GM04503 (cell line): ENCODE measurements at places on chromosomes 1 and 21.
A peak's percentile ranks its signal among the peaks of the same experiment; 100 is the strongest.

DNA sequence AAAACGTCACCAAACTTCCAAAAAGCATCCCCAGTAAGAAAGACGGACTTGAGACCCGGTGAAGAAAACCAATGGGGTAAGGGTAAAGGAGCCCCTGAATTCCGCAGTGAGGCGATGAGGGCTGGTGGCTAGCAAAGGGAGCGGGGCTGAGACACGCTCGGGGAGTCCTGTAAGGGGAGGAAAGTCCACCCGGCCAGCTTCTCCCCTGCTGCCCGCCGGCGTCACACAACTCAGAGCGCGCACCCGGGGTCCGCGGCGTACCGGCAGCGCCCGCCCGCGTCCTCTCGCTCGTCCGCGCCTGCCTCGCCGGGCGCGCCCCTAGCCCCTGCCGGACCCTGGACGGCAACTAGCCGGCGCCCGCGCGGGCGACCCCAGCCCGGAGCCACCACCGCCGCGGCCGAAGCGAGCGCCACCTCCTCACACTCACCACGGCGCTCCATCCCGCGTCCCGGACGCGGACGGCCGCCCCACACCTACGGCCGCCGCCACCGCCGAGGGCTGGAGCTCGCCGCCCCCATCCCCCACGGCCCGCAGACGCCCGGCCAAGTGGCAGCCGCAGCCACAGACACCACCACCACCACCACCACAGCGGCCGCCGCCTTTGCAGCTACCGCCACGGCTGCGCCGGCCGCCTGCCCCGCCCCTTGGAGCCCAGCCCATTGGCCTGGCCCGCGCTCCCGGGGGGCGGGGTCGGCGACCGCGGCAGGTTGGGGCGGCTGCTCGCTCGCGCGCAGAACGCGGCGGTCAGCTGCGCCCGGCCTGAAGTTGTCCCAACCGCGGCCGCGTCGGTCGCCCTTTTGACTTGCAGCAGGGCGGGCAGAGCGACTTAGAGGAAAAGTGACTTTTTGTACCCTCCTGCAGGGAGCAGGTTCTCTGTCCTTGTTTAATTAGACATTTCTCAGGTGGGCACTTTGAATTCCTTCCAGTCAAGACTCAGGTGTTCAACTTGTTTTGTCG lies 10.0 kb upstream of the ARHGAP29 start:
- no peak for DNase-seq

- DNase-seq: no peak
Observed at GRCh38 chr21:41755258-41755933, 11.5 kb downstream of the RIPK4 start.

GRCh38 chr1:207069061-207069460 lies 16.0 kb downstream of the PFKFB2 start:
- no peak for DNase-seq

- peak; percentile 96 for DNase-seq
Observed at GRCh38 chr1:45913183-45913683, 109.8 kb downstream of the MAST2 start.

- DNase-seq: no peak
Observed at GRCh38 chr1:200518524-200518923, 102.0 kb downstream of the KIF14 start.

- no peak for DNase-seq
Observed at GRCh38 chr21:38349111-38349746, 92.4 kb downstream of the KCNJ15 start.

GRCh38 chr1:17834561-17835100 lies 79.5 kb downstream of the ACTL8 start:
- no peak for DNase-seq

DNA sequence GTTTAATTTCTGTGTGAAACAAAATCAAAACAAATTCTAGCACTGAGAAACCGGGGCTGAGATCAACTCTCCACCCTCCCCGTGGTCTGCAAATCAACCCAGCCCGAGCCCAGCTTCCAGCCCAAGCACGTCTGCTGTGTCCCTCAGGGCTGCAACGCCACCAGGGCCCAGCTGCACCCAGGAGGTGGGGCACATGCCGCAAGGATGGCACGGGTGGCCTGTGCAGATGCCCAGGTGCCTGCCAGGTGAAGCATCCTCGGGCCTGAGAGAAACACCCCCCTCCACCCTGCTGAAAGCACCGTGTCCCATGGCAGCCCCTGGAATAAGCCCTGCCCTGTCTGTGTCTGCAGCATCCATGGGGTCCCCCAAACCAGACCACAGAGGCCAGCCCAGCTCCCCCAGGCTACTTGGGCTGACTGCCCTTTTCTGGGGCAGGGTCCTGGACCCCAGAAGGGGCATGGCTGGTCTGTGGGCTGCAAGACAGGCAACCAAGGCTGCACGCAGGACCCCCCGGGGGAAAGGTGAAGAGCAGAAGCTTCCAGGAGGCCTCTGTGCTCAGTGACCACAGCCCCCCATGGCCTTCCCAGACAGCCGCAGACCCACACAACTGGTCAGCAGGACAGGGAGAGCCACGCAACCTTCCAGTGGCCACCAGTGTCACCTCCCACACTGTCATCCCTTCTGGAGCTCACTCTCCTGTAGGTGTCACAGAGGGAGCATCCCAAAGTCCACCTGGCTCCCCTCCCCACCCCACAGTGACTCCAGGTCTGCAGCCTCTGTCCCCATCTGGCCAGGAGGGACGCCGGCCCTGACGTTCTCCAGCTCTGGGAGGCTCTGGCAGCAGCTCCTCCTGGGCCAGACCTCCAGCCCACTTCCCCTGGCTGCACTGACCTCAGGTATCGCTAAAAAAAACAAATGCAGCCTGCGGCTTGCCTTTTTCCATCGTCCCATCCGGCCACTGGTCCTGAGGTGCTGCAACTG lies 7.7 kb downstream of the WNT9A start:
- DNase-seq: no peak

DNA sequence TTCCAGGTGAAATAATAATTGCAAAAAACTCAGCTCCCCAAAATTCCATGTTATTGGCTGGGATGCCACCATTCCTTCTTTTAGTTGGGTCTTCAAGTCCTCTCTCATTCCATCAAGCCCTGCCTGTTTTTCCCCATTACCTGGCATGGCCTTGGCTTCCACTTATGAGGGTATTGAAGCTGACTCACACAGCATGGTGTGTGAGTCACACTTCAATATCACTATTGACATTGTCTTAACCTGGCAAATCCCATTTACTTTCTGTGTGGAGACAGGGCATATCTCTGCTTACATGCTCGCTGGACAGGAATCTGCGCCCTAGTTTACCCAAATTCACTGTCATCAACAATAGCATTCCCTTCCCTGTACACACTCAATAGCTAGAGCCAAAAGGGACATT lies 1806.8 kb downstream of the BRINP3 start:
- DNase-seq: no peak

DNA sequence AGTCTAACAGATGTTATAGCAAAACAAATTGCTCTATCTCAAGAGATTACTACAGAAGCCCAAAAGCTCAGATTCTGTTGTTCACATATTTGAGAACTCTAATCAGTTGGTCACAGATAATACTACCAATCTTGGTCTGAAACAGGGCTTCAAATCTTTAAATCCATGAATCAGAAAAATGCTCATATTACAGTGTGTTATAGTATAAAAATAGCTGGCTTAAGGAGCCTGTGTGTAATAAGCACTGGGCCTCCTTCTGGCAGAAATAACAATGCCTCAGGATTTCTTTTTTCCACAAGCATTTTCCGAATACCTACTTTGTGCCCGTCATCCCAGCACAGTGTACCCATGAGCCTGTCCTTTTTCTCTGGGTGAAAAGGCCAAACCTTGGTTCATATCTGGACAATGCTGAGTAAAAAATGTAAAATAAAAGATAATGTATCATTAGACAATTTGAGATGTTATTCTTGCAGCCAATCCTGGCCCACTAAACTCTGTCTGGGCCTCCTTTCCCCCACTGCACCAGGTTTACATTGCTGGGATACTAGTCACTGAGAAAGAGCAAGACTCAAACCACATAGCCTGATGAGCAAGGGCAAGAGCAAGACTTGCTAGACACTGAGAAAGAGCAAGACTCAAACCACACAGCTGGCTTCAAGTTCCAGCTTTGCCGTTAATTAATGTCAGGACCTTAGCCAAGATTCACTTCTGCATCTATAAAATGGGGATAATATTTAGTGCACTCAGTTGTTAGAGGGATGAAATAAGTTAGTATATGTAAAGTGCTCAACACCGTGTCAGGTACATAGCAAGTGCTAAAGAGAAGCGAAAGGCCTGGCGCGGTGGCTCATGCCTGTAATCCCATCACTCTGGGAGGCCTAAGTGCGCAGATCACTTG lies 17.0 kb upstream of the ADAR start:
- peak; percentile 74 for DNase-seq

- no peak for DNase-seq
Observed at GRCh38 chr1:89553157-89553556, 28.5 kb downstream of the LRRC8B start.

DNA sequence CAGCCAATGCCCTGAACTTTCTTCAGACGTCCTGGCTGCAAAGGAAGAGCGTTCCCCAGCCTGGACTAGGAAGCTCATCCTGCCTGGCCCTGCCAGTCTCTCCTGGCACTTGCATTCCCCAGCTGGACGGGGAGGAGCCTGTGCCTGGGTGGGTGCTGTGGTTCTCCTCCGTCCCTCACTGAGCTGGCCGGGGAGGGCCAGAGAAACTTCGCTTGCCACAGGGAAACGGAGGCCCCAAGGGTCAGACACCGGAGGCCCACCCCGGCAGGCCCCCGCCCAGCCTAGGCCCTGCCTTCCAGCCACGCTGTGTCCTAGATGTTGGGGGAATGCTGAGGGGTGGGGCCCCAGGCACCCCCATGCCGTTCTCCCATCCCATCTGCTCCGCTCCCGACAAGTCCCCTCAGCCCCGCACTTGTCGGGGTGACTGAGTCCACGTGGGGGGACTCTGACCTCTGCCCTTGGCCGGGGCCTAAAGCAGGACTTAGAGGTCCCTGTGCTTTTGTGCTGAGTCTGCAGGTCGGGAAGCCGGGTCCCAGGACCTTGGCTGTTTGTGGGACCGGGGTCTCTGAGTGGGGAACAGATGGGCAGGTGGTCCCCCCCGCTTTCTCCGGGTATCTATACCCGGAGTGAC lies 4.8 kb downstream of the FTCD start:
- DNase-seq: no peak

GRCh38 chr1:180236698-180237509 lies 6.8 kb downstream of the LHX4 start:
- no peak for DNase-seq

- DNase-seq: no peak
Observed at GRCh38 chr21:35528116-35529042, 479.3 kb upstream of the RUNX1 start.

- DNase-seq: no peak
Observed at GRCh38 chr1:211535346-211535745, 43.4 kb upstream of the RD3 start.

- DNase-seq: no peak
Observed at GRCh38 chr21:35096959-35097358, 47.9 kb upstream of the RUNX1 start.

GRCh38 chr1:25890239-25891034 lies 14.9 kb upstream of the PAQR7 start:
- no peak for DNase-seq

DNA sequence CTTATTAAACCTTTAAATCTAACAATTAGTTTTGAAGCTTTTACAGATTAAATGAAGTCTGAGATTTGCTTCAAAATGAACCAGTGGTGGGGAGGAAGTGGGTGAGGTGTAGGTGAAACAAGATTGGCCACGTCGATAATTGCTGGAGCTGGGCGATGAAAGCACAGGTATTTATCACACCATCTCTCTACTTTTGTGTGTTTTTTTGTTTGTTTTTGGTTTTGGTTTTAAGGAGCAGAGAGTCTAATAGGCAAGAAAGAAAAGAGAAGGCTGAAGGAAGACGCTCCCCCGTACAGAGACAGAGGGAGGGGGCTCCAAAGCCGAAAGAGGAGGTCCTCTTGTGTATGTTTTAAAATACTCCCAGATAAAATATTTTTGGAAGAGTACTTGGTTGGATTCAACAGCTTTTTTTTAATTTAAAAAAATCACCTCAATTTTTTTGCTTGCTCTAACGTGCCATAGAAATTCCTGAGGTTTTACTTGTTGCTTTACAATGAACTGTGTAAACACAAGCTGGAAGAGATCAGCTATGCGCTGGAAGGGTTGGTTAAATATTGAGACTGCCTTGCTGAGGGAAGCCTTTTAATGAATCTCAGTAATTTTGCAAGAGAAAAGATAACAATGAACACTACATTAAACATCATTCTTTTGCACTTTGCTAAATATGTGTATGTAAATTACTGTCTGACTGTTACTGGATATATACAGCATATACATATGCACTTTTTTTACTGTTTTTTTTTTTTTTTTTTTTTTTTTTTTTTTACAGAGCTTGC lies 6.7 kb upstream of the LGALS8 start:
- no peak for DNase-seq

GRCh38 chr1:222697826-222698225 lies 14.5 kb downstream of the AIDA start:
- peak; percentile 48 for DNase-seq

- DNase-seq: no peak
Observed at GRCh38 chr1:58363585-58363984, 182.9 kb downstream of the OMA1 start.

- DNase-seq: no peak
Observed at GRCh38 chr1:50175719-50176639, 67.3 kb downstream of the ELAVL4 start.

GRCh38 chr1:183776731-183777130 lies 28.2 kb upstream of the RGL1 start:
- DNase-seq: no peak

GRCh38 chr1:185551008-185551407 lies 183.2 kb upstream of the HMCN1 start:
- DNase-seq: no peak

- peak; percentile 46 for DNase-seq
Observed at GRCh38 chr1:63968663-63969440, 195.0 kb downstream of the ROR1 start.

GRCh38 chr21:45323487-45324311 lies 36.0 kb upstream of the POFUT2 start:
- no peak for DNase-seq

- peak; percentile 75 for DNase-seq
Observed at GRCh38 chr1:53057127-53057526, 4.9 kb upstream of the PODN start.

- no peak for DNase-seq
Observed at GRCh38 chr1:65253800-65254319, 55.5 kb upstream of the DNAJC6 start.

- DNase-seq: no peak
Observed at GRCh38 chr1:207841901-207842300, 69.0 kb downstream of the CD34 start.

DNA sequence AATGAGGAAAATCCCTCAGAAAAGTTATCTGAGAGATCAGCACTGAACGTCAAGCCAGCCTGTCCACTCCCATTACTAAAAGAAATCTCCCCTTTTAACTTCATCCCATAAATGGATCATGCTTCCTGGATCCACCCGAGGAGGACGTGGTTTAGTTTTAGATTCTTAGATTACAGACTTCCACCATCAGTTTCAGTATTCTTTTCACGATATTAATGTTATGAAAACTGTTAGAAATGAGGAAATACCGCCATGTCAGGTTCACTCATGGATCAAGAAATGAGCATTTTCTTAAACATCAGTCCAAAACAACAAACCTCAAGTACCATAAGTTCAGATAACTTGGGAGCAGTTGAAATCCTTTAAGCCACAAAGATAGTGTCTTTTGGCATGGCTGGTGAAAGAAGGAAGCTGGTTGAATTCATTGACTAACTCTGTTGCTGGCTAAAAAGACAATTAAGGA lies 49.8 kb downstream of the NFIA start:
- DNase-seq: no peak

- no peak for DNase-seq
Observed at GRCh38 chr1:38872401-38873026, 634 bp downstream of the MYCBP start.

GRCh38 chr1:33547576-33547975 lies 75.1 kb downstream of the ZSCAN20 start:
- DNase-seq: no peak

- no peak for DNase-seq
Observed at GRCh38 chr1:205746757-205747412, 3.1 kb downstream of the NUCKS1 start.

GRCh38 chr21:41747943-41748738 lies 18.7 kb downstream of the RIPK4 start:
- DNase-seq: no peak
